Kidney (tissue), 22 donors: ENCODE measurements at places on chromosomes 16 and 17. TPM values are rescaled to one million over a fixed set of nuclear protein-coding genes. Genes with fewer than 3 reads are reported as not detected.

DNA sequence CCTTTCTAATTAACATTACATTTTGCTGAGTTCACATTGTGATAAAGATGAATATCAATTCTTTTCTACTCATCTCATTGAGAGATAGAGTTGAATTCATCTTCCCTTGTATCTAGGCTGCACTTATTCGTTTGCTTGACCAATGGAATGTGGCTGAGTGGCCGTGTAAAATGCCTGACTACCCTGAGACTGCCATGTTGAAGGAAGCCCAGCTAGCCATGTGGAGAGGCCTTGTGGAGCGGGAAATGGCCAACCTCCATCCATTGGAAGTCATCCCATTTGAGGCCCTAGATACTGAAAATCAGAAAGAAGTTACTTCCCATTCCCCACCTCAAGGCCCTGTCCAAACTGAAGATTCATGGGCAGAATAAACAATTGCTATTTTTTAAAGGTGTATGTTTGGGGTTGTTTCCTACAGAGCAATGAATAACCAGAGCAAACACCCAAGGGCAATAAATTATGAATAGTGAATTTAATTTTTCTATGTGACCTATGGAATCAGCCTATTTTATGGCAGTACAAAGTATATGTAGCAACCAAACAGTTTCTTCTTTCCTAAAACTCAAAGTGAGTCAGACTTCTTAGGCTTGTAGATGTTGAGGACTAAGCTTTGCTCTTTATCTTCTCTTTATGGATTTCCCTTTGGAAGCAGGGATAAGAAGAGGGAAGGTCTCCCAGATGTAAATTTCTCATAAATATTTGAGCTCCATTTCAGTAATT lies 545.1 kb downstream of the MAF start:
- DNase-seq, result no peak

RPRML gene
- total RNA-seq, result not detected

DNA sequence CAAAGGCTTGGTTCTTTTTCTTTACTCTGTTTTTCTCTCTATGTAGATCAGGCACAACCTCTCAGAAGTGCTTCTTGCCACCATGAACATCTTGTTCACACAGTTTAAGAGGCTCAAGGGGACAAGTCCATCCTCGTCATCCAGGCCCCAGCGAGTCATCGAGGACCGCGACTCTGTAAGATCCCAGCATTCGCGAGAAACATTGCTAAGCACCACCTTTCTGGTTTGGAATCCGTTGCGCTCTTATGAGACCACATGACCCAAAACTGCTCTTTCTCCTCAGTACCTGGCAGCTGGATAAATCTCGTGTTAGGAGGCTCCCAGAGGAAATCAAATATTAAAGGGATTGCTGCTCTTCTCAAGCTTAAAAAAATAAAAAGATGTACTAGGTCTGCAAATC lies 23.3 kb upstream of the SLC12A3 start:
- no peak for DNase-seq

GRCh38 chr16:82384017-82384416 lies 214.0 kb upstream of the MPHOSPH6 start:
- no peak for DNase-seq

- DNase-seq, result no peak
These were observed 32.7 kb downstream of the ZNF207 start for GRCh38 chr17:32382526-32383223.

DNA sequence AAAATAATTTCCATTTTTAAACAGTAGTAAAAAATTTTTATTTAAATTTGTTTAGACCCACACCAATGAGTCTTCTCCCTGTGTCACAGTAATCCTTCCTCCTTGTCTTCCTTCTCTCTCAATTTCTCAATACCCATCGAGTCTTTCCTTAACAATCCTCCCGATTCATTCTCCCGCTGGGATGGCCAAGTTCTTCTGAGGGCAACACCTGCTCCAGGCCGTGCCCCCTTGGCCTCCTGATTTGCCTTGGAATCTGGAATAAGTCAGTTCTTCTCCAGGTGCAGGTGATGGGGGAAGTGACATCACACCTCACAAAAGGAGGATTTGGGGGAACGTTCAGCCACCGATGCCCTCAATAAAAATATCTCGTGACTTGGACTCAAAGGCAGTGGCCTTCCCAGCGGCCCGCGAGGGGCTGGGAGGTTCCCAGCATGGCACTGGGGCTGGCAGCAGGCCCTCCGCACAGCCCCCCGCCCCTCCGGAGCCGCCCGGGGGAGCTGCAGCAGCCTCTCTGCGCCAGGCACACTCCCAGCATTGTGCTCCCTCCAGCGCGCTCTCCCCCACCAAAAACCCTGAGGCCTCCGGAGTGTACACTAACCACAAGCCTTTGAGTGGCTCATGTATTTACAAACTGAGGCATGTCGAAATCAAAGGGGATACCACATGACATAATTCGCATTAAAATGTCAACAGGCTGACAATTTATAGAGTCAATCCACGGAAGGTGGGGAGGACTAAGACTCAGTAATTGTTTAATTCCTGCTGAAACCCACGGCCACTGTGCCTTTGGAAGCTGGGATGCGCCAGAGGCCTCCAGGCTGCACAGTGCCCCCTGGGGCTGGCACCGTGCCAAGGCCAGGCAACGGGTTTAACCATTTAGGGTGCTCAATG lies 120.5 kb downstream of the ZFHX3 start:
- peak; percentile 65 for DNase-seq

GRCh38 chr16:48432136-48432535 lies 46.9 kb upstream of the SIAH1 start:
- DNase-seq, result no peak
